ENCODE measurements at places on chromosomes 13 and 19.

DNA sequence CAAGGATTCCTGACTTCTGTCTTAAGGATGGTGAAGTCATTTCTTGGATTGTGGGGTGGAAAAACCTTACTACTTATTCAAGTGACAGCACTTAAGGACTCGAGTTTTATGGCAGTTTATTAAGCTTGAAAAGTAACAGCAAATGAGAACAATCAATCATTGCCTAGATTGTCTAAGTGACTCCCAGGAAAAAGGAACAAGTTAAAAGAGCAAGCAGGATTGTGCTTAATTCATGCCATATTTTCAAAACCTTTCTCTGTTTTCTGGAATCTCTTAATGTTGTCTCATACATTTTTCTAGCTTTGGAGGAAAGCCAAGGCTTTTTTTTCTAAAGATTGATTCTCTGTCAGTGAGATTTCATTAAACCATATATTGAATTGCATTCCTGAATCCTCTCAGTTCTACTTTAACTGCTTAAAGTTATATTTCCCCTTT lies 236.2 kb upstream of the HTR2A start:
- DNase-seq, result no peak

DNA sequence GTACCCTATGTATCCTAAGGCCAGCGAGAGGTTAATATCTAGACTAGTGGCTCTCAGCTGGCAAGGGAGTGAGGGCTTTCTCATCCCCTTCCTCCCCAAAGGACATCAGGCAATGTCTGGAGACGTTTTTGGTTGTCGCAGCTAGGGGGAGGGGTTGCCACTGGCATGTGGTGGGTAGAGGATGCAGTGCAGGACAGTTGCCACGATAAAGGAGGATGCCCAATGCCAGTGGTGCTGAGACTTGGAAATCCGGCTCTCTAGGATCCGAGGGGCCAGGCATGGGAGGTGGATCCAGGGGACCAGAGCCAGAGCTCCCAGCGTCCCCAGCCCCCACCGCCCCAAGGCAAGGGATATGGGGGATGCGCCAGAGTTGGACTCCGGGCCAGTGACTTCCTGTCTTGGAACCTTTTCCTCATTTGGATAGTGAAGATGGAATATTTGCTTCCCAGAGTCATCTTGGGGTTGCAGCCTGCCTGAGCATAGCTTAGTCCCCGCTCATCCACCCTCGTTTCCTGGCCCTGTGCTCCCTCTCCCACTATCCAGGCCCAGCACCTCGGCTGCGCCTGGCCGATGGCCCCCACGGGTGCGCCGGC lies 4.9 kb downstream of the SSC5D start:
- no peak for DNase-seq

GRCh38 chr19:47704024-47704423 lies 9.2 kb upstream of the EHD2 start:
- DNase-seq, result no peak

DNA sequence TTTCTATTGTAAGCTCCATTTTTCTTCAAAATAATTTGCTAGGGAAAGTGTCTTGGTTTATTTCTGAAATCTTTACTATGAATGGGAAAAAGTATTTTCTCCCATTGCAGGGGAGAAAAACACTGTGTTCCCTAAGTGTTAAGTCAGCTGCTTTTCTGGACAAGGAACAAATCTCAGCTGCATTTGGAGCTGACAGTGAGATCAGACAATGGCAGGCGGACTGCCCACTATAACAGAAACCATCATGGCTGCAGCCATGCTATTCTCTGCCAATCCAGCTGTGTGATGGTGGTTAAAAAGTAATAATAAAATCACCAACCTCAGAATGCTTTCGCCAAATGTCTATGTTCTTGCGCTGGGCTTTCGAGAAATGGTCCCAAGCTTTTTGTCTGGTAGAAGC lies 302.7 kb downstream of the DNAJC15 start:
- DNase-seq, result no peak

GRCh38 chr13:44364345-44365000 lies 9.2 kb upstream of the SERP2 start:
- no peak for DNase-seq

GRCh38 chr19:43619262-43620060 lies at the start of gene ZNF428:
TSS of gene ZNF428 (minus strand) at chr19:43619629. CDS start at chr19:43614304, 5,325 bp downstream.
- DNase-seq, result peak; percentile 93

DNA sequence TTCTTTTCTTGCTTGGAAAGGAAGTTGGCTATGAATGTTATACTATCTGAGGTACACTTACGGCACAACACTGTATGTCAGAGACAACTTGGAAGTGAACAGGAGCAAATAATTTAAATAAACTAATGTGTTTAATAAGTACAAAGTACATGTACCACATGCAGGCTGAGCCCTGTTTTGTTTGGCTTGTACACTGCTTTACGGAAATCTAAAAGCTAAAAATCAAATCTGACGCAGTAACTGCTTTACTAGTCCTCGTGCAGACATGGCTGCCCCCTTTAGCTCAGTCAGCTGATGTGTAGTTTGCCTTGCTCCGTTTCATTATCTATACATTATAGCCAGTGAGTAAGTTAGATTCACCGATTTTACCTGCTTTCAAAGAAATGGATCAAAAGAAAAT lies 36.5 kb downstream of the TDRD3 start:
- DNase-seq, result no peak

GRCh38 chr13:25253702-25254101 lies 33.6 kb downstream of the MTMR6 start:
- DNase-seq, result no peak

- no peak for DNase-seq
Measured at GRCh38 chr13:30044932-30045331, 194.5 kb upstream of the UBL3 start.

- DNase-seq, result peak; percentile 27
Measured at GRCh38 chr19:45591004-45591637, 6.5 kb upstream of the OPA3 start.

GRCh38 chr13:108877300-108877699 lies 247.9 kb downstream of the MYO16 start:
- no peak for DNase-seq

DNA sequence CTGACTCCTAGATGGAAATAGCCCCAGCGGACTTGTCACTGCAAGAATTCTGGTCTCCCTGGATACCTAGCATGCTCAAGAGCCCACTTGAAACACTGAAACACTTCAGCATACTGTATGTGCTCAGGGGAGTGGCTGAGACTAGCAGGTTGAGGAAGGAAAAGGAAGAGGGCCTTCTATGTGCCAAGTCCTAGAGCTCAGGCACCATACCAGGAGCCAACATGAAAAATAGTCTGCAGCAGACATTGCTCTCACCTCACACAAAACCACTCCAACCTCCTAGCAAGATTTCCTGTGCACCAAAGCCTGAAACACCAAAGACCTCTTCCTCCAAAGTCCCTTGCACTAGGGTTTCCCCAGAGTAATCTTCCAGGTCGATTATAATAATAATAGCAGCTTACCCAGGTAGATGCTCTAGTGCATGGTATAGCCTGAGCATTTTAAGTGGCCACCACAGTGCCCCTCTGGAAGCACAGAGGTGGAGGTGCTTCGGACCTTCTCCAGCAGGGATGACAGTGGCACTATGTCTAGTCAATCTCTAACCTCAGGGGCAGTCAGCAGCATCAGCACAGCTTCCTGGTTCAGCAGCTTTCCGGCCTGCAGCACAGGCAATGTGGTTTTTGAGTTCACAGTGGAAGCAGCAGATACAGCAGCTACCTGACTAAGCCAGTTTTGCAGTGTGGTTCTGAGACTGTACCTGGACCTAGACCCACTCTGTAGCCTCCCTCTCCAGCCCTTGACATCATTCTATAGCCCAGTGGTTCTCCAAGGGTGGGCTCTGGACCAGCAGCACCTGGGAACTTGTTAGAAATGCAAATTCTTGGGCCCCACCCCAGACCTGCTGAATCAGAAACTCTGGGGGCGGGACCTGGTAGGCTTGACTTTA lies 45.6 kb upstream of the UBE2L5 start:
- peak; percentile 66 for DNase-seq

DNA sequence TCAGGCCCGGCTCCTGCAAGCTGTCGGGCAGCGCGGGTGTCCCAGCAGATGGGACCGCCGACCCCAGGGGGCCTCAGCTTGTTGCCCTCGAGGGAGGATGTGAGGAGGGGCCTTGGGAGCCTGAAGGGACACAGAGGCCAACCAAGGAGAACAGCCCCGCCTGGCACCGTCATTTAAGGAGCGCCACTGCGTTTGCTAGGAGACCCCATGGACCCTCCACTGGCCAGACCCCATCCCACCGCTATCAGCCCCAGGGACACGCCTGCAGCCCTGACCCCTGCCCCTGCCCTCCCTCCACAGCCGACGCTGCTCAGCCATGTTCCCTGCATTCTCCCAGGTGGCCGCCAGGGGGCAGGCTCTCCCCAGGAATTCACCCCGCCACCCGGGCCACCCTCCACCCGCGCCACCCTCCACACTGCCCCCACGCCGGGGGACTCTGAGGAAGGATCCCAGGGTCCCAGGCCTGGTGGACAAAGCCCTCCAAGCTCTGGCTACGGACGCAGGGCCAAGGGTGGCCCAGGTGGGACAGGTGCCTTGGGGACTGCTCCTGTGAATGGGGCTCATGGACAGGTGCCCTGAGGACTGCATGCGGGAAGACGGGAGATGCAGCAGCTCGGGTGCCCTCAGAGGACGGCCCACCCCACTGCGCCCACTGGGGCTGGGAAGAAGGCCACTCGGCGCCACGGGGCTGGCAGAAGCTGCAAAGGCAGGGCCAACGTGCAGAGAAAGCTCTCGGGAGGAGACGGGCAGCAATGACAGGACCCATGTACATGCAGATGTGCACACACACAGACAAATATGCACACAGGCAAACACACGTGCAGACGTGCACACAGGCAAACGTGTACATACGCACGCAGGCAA lies 34.4 kb downstream of the PIP5K1C start:
- peak; percentile 6 for DNase-seq

DNA sequence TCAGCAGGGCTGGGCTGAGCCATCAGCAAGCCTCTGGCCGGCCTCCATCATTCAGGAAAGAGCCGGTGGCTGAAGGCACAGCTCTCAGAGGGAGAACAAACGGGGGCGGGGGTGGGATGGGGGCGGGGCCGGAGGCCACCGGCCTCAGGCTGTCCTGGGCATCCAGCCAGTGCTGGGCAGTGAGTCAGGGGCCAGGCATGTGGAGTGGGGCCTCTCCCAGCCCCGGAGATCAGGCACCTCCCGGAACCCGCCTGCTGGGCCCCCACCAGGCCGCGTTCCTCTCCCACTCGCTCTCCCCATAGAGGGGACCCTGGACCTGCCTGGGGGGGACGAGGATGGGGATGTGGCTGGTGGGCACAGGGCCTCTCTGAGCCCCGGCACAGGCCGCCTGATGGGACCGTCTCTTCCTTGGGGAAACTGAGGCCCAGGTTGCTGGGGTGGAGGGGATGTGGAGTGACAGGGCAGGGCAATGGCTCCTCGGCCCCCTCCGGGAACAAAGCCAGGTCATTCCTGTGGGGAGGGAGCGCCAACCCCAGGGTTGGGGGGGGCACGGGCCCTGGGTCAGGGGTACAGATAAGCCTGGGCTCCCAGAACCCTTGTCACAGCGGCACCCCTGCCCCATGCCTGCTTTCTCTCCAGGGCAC lies 12.9 kb downstream of the SPC24 start:
- peak; percentile 82 for DNase-seq

DNA sequence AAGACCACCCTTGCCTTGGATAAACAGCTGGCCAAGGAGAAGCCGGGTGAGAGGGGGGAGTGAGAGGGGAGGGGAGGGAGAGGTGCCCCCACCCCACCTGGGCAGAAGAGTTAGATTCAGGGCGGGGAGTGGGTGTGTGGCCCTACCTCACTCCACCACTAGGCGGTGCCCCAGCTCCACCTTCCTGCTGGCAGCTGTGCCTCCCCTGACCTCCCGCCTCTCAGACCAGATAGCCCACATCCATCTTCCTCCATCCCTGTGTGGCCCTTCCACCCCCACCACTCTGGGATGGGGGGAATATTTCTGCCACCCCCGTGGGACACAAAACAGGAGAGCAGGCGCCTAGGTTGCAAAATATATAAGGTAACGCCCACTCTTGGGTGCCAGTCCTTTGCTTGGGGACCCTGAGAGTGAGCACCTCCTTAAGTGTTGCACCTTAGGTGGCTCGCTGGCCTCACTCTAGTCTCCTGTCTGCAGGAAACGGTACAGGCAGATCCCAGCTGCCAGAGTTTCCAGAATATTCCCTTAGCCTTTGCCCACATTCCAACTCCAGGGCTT lies 13.8 kb upstream of the EHD2 start:
- DNase-seq, result peak; percentile 16

DNA sequence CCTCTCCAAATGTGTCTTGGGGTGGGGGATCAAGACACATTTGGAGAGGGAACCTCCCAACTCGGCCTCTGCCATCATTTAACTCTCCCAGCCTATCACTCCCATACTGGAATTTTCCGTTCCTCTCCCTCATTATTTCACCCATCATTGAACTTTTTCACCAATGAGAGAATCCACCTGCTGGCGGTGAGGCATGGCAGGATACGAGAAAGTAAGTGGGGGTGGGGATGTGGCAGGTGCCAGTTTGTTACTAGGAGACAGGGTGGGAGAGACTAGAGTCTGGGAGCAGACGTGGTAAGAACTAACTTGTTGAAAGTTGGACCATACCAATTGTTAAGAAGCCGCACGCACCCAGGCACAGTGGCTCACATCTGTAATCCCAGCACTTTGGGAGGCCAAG lies 6.9 kb downstream of the GIPR start:
- DNase-seq, result no peak

DNA sequence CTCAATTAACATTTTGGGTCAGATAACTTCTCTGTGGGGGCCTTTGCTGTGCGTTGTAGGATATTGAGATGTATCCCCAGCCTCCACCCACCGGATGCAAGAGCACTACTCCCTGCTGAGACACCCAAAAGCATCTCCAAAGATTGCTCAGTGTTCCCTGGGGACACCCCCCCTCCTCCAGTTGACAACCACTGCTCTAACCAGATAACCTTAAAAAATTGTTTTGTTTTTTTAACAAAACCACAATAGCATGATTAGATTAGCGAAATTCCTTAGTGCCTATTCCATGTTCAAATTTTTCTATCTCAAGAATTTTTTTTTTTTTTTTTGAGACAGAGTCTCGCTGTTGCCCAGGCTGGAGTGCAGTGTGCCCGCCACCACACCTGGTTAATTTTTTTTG lies 2.6 kb upstream of the EPN1 start:
- DNase-seq, result no peak

DNA sequence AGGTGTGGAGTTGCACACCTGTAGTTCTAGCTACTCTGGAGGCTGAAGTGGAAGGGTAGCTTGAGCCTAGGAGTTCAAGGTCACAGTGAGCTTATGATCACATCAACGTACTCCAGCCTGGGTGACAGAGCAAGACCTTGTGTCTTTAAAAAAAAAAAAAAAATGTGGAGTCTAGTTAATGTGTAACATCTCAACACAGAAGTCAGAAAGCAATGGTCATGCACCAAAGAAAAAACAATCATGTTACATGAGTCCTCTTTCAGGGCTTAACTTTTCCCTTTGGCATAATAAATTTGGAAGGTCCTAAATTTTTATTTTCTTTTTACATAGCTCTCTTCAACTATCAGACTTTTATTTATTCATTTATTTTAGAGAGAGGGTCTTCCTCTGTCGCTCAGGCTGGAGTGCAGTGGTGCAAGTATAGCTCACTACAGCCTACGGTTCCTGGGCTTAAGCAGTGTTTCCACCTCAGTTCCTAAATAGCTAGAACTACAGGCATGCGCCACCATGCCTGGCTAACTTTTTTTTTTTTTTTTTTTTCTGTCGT lies 22.3 kb downstream of the SETDB2 start:
- DNase-seq, result no peak
